Uterus (tissue), 4 donors: ENCODE measurements at places on chromosomes 12 and 14. TPM values are rescaled to one million over a fixed set of nuclear protein-coding genes. Genes with fewer than 3 reads are reported as not detected.
A peak's percentile ranks its signal among the peaks of the same experiment; 100 is the strongest.

DNA sequence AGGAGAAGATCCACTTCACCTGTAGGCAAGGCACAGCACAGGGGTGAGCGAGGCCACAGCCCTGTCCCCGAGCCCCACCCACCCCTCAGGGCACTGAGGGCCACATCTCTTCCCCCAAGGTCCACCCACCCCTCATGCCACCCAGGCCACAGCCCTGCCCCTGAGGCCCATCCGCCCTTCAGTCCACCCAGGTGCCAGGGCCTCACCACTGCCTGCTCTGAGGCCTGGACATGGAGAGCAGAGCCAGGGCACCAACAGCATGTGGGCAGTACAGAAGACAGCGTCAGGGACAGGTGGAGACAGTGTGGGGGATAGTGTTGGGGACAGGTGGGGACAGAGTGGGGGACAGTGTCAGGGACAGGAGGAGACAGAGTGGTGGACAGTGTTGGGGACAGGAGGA is 138.3 kb downstream of the TMEM121 start:
- DNase-seq = no peak

DNA sequence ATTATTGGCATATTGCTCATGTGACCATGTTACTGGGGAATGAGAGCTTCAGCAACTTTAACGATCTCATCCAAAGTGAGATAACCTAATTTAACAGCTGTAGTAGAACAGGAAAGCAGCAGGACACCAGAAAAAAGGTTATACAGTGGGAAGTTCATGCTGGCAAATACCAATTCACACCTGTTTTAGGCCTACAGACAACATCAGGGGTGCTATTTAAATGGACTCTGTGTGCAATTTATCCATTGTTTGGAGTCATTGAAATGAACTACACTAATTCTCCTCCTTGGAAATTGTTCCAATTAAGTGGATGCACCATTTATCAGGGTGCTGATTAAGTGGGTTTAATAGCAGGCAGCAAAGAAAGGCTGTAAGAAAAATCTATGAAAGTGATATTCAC is 424.4 kb upstream of the LMO3 start:
- DNase-seq = no peak

DNA sequence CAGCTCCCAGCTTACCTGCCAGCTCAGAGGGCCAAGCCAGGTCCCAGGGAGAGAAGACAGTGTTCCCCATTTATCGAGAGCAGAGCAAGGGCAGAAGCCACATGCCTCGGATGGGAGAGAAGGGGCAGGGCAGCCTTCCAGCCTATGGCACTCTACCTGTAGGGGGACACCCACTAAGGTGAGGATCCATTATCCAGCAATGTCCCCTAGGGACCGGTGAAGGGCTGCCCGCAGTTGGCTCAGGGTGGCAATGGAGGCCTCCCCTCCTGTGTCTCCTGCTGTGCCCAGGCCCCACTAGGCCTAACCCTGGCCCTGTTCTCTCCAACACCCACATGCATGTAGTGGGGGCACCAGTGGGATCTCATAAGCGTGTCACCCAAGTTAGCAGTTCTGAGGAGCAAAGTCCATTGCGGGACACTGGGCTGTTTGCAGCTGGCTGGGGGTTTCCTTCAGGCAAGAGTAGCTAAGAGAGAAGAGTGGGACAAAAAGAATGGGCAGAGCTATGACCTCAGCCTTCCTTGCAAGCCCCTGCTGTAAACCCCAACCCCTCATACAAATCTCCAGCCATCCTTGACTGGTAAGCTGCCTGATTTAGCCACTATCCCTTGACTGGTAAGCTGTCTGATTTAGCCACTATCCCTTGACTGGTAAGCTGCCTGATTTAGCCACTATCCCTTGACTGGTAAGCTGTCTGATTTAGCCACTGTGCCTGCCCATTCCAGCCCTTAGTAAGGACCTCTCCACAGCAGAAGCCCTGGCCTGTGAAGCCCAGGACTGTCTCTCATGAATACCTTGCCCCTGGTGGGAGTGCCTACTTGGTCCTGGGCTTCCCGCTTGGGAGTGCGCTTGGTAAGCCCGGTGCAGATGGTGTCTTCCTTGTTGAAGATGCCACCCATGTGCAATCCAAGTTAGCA is 5.2 kb upstream of the ASB2 start:
- no peak for DNase-seq

Gene TAC3
- total RNA-seq = not detected

DNA sequence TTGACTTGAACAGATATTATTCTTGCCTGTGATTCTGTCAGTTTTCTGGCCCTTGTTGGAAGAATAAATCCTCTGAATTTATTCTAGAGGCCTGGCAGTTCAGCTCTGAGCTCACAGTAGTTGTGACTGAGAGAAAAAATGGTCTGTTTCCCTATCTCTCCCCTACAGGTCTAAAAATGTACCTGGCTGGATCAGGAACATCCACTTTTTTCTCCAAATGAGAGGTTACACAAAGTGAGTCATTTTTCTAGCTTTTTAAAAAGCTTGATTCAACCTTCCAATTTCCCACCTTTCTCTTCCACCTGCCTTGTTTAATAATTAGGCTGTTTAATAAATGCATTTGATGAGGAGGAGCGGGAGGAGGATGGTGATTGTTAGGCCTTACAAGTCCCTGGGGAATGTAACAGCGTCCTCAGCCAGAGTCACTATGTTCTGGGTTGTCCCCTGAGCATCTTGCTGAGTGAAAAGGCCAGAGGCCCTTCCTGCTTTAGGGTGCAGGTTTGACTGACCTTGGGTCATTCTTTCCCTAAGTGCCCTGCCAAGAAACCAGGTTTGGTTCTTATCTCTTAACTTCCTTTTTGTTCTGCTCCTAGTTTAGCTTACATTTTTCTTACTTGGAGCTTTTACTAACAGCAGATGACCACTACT is 91.7 kb upstream of the FUT8 start:
- DNase-seq = no peak

Gene GPR132
- total RNA-seq = 3.7 TPM

Gene TCL1B
- 0.28 TPM for total RNA-seq

Gene MAPK1IP1L
- 38.8 TPM for total RNA-seq

DNA sequence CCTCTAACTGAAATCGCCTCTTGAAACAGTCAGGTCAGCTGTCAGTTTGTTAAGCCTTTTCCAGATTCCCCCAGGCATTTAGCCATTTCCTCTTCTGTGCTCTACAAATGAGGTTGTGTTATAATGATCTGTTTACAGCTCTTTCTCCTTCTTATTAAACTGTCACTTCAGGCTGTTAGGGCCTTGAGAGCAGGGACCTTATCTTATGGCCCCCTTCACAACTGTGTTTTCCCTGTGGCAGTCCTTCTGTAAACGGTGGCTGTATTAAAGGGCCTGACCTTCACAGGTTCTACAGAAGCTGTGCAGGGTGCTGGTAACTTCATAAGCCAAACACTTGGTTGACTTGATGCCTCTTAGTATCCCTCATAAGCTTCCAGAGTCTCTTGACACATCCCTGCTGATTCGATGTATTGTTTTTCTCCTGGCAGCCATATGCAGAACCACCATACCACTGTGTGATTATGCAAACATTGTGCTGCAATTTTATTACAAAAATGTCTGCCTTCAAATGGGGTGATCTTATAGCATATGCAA is 104.7 kb downstream of the PLEKHA5 start:
- DNase-seq = no peak

GRCh38 chr14:24426912-24427536 is 2.4 kb downstream of the CBLN3 start:
- no peak for DNase-seq

DNA sequence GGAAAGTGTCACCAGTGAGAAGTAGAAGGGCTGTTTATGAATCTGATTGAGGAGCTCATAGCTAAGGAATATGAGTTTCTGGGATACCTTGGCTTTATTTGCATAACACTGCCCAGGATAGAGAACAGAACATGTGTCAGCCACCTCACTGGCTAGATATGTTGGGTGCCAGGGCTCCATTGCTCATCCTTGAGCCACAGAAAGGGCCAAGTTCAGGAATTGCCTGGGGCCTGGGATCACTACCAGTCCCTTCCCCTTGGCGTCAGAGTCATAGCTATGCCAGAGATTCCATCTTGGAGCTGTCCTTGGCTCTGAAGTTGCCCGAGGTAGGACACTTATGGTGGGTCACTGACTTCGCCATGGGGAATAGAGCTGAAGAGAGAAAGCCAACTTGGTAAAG is 49.0 kb downstream of the IFT43 start:
- no peak for DNase-seq

Gene BEST3
- 0.21 TPM for total RNA-seq

GRCh38 chr12:4857472-4858291 is 52.0 kb upstream of the KCNA1 start:
- peak; percentile 61 for DNase-seq

DNA sequence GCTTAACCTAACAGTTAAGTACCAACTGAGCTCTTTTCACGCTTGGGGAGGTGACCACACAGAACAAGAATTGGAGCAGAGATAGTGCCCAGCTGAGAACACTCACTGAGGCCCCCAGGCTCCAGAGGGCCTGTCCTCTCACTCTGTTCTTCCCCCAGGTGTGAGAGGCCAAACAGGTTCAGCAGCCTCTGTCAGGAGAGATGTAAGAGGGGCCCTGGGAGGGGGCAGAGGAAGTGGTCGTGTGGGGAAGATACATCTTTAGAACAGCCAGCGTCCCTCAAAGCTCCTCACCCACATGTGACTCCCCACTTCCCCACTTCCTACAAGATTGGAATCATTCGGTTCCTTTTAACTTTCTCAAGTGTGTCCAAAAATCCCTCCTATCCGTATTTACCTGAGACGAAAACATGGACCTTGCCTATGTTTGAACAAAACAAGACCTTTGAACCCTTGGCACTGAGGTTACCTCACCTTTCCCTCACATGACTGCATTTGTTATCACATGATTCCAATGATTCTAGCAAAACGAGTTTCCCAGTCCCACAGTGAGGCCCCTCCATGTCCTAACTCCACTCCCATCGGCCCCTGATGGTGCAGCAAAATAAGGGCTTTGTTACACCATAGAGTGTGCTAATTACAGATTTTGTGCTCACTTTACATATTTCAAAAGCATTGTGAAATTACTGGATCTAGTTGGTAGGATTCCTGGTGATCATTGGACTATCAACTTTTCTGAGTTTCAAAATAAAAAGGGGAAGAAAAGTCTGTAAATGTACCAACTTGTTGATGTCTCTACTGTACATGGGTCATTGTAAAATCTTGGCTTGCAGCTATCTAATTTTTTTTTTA is 40.0 kb upstream of the PAPOLA start:
- no peak for DNase-seq

Gene C2CD5
- total RNA-seq = 60.0 TPM
